ENCODE measurements at places on chromosomes 3 and 15.

DNA sequence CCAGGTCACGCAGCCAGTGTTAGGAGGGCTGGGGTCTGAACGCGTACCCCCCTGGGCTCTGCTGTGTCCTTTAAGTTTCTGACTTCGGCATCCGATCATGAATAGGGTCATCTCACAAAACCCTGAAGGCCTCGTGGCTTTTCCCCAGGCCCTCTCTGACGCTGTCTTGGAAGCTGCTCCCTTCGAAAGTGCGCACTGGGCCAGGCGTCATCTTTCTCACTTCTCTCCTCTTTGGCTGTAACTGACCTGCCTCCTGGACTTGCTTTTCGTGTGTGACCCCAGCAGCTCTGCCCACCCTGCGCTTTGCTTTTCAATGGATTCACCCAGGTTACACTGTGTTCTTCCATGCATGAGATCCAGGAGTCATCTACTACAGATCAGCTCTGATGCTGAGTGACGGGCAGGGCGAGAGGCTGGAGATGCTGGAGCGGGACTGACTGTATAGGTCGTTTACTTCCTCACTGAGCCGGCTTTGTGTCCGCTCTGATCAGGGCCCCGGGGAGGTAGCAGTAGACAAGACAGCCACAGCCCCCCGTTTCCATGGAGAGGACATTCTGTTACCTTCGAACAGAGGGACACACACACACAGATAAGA is 45.0 kb upstream of the PCSK6 start:
- DNase-seq: no peak

DNA sequence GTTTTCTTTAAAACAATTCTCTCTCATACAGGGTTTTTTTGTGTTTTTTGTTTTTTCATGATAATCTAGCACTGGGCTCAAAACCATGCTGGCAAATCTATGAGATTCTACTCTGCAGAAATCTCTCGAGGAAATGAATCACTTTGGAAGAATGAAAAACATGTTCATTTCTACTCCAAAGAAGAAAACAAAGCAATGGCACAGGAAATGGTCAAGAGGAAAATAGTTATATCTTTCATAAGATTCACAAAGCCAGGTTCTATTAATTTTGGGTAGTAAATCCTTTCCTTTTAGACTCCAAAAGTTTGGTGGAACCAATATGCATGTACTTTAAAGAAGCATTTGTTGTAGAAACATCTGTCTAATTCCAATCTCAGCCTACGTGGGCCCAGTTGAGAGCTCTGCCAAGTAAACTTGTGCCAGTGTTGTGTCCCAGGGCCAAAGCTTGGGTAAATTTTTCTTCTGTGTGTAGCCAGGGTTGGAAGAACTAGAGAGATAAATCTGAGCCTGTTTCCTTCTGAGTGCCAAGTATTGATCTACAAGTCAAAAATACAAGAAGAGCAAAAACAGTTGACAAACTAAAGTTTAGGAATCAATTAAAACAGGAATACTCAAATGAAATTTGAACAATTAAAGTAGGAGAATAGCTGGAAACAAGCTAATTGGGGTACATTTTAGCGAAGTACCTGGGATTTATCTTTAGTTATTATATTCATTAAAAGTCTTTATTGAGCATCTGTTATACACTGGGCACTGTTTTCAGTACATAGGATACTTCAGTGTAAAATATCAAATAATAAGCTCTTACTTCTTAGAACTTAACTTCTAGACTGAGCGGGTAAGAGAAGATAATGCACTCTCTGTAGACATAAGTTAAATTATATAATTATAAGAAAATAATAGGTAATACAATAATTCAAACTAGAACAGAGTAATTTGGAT is 657.5 kb upstream of the NECTIN3 start:
- DNase-seq: no peak

DNA sequence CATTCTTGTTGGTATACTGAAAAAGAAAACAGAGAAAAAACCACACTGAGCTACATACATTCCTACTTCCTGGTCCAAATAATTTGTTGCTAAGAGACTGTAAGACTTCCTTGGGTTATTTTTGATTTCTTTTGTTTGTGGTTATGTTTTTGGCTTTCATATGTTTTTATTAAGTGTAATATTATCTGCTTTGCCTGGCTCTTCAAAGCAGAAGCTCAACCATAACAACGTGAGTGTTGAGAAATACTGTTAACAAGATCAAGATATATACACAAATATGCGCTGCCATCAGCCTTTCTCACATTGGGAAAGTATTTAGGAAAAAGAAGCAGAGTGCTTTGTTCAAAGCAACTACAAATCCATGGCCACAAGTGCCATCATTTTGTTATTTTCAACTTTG is 556.2 kb upstream of the CBLB start:
- no peak for DNase-seq

GRCh38 chr3:45779746-45780735 is 16.3 kb downstream of the SLC6A20 start:
- DNase-seq: no peak

DNA sequence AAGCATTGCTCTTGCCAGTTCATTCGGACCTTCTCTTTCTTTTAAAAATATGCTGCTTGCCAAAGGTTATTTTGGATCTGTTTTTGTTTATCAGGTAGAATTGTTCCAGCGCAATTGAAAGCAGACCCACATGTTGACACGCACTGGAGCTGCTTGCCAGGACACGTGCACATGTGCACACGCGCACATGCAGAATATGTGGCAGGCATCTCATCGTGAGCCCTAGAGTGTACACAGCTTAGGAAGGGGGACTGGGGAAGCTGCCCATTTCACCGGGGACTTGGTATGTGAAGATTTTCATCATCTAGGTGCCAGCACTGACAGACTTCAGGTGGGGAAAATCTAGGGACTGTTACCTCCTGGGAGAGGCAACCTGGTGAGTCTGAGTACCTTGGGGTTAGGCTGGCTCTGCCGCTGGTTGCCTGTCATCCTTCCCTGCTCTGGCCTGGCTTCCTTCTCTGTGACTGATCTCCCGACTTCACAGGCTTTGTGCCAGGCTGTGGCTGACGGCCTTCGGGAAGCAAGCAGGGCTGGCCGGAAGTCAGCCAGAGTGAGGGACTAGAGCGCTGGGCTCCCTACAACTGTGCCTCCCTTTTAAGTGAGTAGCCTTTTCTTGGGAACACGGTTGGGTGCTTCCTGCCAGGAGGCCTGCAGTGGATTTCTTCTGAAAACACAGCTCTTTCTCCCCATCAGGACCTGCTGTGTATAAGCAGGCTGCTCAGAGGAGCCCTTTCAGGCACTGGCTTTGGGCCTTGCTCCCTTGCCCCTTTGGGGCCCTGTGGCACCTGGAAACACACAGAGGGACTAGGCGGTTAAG is 129.3 kb downstream of the EEFSEC start:
- DNase-seq: no peak

- no peak for DNase-seq
Measured at GRCh38 chr3:47452453-47453215, 23.1 kb downstream of the SCAP start.

GRCh38 chr3:118400886-118401285 is 633.8 kb downstream of the IGSF11 start:
- no peak for DNase-seq

DNA sequence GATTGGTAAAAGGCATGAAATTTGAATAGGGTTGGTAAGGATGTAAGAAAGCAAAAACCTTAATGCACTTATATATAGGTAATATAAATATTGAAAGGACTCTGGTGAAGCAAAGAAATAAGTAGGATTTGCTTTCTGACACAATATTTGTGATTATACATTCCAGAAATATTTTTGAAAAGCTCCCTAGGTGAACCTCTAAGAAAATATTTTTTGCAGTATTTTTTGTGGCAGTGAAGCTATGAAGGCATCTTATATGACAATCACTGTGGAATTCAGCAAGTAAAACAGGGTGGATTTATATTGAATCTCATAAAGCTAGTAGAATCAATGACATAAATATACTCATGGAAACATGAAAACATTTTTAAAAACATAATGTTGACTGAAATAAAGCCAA is 119.6 kb upstream of the EPHA3 start:
- no peak for DNase-seq

DNA sequence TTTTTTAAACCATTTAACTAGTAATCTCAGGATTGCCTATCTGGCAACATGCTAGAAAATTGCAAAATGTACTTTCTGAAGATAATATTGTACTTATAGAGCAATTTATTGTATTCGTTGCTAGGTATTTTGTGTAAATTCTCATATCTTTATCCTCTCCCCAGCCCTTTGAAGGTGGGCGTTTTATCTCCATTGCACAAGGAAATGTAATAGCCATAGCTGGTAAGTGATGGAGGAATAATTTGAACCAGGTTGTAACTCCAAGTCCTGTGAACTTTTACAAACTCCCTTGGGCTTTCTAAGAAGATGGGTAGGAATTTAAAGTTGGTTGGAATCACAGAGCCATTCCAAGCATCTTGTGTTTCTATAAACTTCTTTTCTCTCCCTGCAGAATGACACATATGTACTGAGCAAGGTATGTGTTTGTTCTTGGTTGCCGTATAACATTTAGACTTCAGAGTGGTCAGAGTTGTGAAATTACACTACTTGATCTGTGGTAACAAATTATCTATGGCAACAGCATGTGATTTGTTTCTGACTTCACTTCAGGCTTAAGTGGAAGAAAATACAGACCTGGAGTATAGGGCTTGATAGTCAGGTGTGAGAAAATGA is 170.9 kb downstream of the AKAP13 start:
- no peak for DNase-seq

GRCh38 chr3:149534082-149534481 is 59.6 kb downstream of the TM4SF4 start:
- DNase-seq: no peak

DNA sequence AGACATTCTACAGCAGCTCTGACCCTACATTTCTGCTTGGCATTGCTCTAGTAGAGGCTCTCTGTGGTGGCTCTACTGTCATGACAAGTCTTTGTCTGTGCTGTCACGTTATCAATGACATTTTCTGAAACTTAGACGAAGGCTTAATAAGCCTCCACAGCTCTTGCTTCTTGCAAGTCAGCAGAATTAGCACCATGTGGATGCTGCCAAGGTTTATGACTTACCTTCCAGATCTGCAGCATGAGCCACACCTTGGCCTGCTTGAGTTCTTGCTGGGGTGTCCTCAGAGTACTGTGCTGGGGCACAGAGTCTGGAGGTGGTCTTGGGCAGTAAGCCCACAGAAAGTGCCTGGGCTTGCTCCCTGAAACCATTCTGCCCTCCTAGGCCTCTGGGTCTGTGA is 9.8 kb downstream of the RTP1 start:
- no peak for DNase-seq

DNA sequence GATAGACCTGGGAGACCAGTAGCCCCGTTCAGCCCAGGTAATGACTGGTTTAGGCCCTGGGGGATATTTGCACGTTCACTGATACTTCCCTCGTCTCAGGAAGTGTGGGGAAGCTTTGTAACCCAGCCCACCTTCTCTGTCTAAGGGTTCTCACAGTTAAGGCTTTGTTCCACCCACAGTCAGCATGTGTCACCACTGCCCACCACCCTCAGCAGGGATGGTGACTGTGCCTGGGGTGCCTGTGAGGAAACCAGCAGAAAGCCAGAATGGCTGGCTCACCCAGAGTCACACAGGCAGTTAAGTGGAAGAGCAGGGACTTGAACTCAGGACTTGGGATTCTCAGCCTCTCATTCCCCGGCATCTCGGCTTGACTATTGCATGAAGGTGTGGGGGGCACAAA is 5.2 kb downstream of the KBTBD13 start:
- DNase-seq: no peak

DNA sequence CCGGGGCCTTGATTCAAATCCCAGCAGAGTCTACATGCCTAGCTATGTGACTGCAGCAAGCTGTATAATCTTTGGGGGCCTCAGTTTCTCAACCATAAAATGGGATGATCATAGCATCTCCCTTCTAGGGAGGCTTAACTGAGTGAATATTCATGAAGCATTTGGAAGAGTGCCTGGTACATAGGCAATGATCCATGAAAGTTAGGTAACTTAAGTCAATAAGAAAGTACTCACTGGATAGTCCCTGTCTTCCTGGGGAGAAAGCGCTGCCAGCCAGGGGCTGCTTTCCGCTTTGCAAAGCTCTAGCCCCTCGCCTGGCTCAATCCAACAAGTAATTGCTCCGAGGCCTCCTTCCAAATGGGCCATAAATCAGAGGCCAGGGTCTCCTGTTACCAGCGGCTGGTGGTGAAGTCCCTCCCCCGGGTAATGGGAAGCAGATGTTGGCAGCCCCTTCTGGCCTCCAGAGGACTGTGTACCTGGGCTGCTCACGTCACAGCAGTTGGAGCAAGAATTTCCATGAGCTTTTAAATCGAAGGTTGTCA is 521.9 kb upstream of the PROK2 start:
- DNase-seq: no peak

GRCh38 chr3:110485389-110485788 is 586.2 kb upstream of the NECTIN3 start:
- no peak for DNase-seq

GRCh38 chr15:56759450-56759845 is 26.1 kb upstream of the ZNF280D start:
- DNase-seq: no peak

GRCh38 chr3:197306374-197307086 is 8.1 kb upstream of the DLG1 start:
- DNase-seq: no peak

- DNase-seq: no peak
Measured at GRCh38 chr3:107753494-107753893, 230.7 kb downstream of the BBX start.

- DNase-seq: no peak
Measured at GRCh38 chr3:195616681-195617080, 32.9 kb upstream of the APOD start.

GRCh38 chr3:46670000-46670890 is 23.2 kb downstream of the ALS2CL start:
- DNase-seq: no peak

DNA sequence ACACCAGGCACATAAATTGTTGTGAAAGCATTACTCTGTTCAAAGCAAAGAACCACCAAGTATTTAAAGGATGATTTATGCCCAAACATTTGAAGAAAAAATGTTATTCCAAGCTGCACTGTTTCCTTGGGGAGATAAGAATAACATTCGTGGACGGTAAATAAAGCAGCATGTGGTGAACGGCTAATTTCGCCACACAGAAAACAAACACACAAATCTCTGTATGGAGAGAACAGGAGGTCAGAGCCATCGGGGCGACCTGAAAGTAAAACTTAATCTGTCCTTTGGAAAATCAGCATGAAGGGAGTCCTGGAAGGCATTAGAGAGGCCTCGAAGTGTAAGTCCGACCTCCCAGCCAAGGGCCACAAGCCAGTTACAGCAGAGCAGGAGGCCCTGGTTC is 27.1 kb upstream of the GABRG3 start:
- DNase-seq: no peak

DNA sequence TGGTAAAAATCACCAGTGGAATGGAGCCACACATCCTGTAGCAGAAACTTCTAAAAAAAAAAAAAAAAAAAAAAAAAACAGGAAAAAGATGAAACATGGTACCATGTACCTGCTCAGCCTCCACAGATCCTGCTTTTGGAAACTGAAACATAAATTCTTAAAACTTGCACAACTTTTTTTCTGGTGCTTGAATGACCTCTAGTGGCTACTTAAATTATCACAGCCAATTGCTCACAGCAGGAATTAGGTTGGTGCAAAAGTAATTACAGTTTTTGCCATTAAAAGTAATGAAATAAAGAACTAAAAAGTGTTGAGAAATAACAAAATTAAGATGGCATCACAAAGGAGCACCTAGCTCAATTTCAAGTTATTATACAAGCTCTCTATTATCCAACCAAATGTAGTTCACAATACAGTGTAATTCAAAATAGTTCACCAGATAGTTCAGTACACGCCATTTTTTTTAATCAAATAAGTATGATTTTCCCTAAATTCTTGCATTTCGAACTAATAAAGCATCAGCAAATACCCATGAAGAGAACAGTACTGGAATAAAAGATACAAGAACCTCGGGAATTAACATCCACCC is 80.6 kb downstream of the ULK4 start:
- DNase-seq: no peak

Measured in stimulated activated CD8-positive, alpha-beta memory T cell treated with anti-CD3 and anti-CD28 coated beads, Interleukin-4, amount 100 ng/mL, for 4 hours (primary cell).